ENCODE measurements at places on chromosomes 2 and 18.

GRCh38 chr2:164808776-164809175, 32.8 kb downstream of the COBLL1 start:
- DNase-seq = no peak

- DNase-seq = peak; percentile 69
Observed at GRCh38 chr2:218658671-218659257, 659 bp downstream of the ZNF142 start.

GRCh38 chr2:20027705-20028434, 15.4 kb upstream of the MATN3 start:
- DNase-seq = no peak

DNA sequence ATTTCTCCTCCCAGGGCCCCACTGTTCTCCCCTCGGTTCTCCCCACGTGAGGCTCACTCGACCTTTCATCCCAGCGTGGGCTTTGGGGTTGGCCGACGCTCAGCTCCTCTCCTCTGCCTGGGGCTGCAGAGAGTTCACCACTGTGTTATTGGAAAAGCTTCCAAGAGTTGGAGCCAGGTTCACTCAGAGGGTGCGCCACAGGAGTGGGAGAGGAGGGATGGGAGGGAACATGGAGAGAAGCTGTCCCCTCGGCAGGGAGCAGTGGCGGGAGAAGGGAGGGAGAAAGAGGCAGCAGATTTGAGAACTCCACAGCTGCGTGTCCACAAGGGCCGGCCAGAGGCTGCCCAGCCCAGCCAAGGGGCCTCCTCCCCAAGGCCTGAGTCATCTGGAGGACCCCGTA, 197.1 kb upstream of the SMAD2 start:
- DNase-seq = no peak

DNA sequence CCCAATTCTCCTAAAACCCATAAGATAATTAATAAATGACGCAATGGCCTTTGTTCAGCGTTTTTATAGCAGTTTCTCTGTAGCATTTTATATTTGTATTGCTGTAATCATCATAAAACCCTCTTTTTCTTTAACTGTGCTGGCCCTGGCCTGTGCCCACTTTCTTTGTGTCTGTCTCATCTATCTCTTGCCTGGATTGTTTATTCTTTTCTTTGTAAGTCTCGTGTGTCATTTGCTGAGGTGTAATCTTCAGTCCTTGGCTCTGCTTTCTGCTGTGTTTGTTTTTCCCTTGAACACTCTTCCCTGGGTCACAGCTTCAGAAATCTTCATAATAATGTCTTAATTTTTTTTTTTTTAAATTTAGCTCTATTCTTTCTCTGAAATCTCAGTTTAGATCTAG, 525.8 kb upstream of the LINC00305 start:
- DNase-seq = no peak

DNA sequence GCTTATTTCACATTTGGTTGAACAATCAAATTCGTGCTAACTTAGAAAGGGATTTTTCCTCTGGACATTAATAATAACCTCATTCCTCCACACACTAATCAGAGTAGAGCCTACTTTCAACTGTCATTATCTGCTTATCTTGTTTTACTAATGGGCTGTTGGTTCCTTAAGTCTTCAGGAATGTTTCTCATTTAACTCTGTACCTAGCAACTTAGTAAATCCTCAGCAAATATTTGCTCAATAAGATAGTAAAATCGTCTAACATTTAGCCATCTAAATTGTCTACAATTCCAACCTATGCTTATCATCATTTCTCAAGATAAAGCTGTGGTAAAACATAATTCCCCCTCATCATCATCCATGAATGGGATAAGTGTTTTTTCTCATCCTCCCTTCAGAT, 98.1 kb downstream of the CDH2 start:
- no peak for DNase-seq

DNA sequence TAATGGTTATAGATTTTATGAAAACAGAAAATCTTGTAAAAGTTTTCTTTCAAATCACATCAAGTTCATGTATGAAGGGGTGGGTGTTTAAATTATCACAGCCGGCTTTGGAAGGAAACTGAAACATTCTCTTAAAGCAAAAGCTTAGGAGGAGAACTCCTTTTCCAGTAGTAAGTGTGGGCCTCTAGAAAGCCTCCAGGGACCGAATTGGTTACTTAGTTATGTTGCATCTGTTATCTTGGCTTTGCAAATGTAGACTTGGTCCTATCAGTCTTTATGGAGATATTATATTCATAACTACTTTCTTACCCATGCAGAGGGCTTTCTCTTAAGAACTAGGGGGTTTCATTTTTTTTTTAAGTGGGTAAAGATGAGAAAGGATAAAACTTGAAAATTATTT, 7.4 kb downstream of the NAB1 start:
- no peak for DNase-seq

- DNase-seq = no peak
Observed at GRCh38 chr18:34003687-34004086, 221.0 kb downstream of the NOL4 start.

GRCh38 chr2:15894481-15895144, 45.7 kb upstream of the MYCN start:
- DNase-seq = no peak

DNA sequence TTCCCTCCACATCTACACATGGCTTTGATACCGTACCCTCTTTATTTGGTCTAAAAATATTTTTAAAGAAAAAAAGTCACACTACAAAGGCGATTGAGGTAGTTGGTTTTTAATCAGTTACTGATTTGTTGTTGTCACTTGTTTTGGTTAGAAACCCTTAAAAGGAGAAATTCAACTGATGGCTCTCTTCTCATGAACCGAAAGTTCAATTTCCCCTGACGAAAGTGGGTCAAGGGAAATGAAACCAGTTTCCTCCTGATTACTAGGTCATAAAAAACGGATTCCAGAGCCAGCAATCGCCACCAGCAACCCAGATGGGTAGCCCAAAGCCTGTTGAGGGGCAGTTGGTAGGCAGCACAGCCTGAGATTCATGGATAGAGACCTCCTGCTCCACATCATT, 63.2 kb downstream of the DLGAP1 start:
- no peak for DNase-seq

DNA sequence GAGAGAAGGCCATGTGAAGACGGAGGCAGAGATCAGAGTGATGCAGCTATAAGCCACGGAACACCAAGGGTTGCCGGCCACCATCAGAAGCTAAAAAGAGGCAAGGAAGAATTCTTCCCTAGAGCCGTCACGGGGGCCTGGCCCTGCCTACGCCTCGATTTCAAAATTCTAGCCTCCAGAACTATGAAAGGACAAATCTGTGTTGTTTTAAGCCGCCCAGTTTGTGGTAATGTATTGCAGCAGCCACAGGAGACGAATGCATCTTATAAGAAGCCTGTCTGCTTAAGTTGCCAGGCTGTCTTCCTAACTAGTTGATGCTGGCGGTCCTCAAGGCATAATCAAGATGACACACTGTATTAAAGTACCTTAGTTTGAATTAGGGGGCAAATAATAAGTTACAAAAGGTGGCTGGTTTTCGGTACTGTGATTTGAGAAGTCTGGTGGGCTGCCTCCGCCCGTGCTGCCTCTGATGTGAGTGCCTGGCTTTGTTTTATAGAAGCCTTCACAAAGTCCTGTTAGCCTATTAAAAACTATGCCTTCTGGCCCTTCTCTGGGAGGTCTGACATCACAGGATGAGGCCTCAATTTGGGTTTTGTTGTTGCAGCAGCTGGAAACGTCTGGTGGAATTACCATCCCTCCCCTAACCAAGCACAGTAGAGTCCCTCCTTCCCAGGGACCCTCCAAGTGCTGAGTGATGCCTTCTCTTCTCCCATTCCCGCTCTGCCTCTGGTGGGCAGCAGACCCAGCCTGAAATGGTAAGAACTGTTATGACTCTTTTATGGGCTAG, 53.6 kb downstream of the SRD5A2 start:
- DNase-seq = no peak

All from colonic mucosa (tissue), 4 donors.